Breast epithelium (tissue), 4 donors: ENCODE measurements at places on chromosomes 1 and 21. TPM values are rescaled to one million over a fixed set of nuclear protein-coding genes. Genes with fewer than 3 reads are reported as not detected.

LCE6A gene
- not detected for total RNA-seq

SMIM1 gene
- total RNA-seq: 4.6 TPM

GRCh38 chr1:39928809-39929587 lies 25.9 kb upstream of the MFSD2A start:
- H3K4me1 ChIP-seq: no peaks in the 10 kb centered on the region
- H3K27me3 ChIP-seq: no peaks in the 10 kb centered on the region
- H3K27ac ChIP-seq: no peak overlapping the region

DNA sequence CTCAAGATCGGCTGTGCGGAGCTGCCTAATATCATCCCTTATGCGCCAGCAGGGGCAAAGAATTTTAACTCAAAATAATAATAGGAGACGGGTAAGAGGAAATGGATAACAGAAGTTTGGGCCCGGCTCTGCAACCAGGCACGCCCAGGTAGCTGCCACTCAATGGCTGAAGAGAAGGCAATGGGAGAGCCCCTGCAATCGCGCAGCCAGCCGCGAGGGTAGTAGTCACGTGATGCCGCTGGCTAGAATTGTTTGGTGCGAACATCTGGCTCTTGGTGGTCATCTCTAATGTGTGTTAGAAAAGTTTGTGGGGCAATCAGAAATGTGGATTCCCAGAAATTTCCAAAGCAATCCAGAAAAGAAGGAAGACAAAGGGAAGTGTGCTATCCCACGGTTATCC lies 12.3 kb downstream of the BARHL2 start:
- H3K27ac ChIP-seq: no peak overlapping the region
- H3K36me3 ChIP-seq: no peaks in the 10 kb centered on the region
- peaks cover 85% of the 10 kb centered on the region for H3K27me3 ChIP-seq
- H3K4me3 ChIP-seq: no peak overlapping the region

- no peaks in the 10 kb centered on the region for H3K36me3 ChIP-seq
- DNase-seq: no peak
- peak overlapping the region; percentile 69 for H3K4me3 ChIP-seq
- H3K4me1 ChIP-seq: no peaks in the 10 kb centered on the region
- no peaks in the 10 kb centered on the region for H3K27me3 ChIP-seq
- peak overlapping the region; percentile 85 for H3K27ac ChIP-seq
Observed at GRCh38 chr21:26845759-26846035, 488 bp upstream of the ADAMTS1 start.

DNA sequence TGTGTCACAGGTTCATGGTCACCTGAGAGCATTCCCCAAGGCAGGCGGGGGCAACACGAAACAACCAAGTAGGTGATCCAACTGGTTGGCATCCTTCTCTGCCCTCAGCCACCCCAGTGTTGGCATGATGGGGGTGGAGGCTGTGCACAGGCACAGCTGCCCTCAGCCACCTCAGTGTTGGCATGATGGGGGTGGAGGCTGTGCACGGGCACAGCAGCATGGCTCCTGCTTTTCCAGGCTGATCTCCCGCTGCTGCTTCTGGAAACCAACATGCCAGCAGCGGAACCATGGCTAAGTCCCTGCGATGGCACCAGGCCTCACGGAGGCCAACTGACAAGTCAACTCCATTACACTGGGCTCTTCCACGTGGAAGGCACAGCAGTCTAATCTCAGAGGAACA lies 447.8 kb downstream of the PTPRU start:
- no peaks in the 10 kb centered on the region for H3K36me3 ChIP-seq
- DNase-seq: peak; percentile 2
- H3K4me3 ChIP-seq: no peak overlapping the region
- H3K27ac ChIP-seq: no peak overlapping the region
